A549 treated with DMSO at 1 μM for 4 hours (cell line): ENCODE measurements at places on chromosomes 5 and 9. TPM values are rescaled to one million over a fixed set of nuclear protein-coding genes. Genes with fewer than 3 reads are reported as not detected.

Gene LCN1
- total RNA-seq: not detected in 5 replicates

Gene C1QTNF3
- 0.13 to 0.23 TPM (median 0.20 TPM) in 4 of 5 replicates, not detected in the other for total RNA-seq

Gene LRRC26
- total RNA-seq: 0.26 to 1.5 TPM (median 1.0 TPM) in 5 replicates

Gene C9orf50
- 0.08 TPM in 1 of 5 replicates, not detected in the others for total RNA-seq

Gene SLCO6A1
- total RNA-seq: not detected in 5 replicates
